ENCODE measurements at places on chromosomes 7 and 10.
A peak's percentile ranks its signal among the peaks of the same experiment; 100 is the strongest.

DNA sequence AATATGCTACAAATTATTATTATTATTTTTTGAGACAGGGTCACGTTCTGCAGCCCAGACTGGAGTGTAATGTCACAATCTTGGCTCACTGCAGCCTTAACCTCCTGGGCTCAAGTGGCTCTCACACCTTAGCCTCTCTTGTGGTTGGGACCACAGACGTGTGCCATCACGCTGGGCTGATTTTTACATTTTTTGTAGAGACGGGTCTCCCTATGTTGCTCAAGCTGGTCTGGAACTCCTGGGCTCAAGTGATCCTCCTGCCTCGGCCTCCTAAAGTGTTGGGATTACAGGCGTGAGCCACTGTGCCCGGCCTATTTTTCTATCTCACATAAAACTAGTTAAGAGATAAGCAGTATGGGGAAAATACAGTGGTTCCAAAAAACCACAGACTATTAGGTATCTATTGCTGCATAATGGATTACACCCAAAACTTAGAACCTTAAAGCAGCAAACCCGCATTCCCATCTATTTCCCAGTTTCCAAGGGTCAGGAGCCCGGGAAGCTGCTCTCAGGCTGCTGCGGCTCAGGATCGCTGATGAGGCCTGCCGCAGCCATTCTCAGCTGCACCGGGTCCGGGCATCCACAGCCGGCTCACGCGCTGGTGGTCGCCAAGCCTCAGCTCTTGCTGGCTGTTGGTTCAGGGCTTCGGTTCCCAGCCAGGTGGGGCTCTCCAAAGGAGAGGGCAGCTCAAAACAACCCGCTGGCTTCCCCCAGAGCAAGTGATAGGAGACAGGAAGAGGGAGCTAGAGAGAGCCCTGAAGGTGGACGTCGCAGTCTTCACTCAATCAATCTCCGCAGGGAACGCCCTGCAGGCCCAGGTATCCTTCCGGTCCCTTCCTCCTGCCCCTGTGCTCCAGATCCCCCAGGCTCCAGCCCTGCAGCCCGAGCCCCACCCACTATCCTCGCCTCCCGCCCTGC is 128.2 kb downstream of the UBE2H start:
- no peak for DNase-seq

DNA sequence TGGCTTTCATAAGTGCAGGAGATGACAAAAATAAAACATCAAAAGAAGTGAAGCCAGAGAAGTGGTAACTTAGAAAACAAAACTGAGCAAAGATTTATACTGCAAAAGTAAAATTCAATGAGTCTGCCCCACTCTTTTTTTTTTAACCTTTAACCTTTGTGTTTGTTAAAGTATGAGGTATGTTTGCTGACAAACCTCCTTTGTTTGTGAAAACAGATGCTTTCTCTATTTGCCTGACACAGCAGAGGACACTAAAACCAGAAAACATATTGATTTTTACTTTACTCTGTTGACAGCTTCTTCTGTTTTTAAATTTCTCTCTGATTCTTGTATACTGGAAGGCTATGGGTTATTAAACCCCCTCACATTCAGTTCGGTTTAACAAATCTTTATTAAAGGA is 57.6 kb downstream of the SGMS1 start:
- no peak for DNase-seq

GRCh38 chr7:94643771-94644545 is 12.0 kb downstream of the SGCE start:
- no peak for DNase-seq

DNA sequence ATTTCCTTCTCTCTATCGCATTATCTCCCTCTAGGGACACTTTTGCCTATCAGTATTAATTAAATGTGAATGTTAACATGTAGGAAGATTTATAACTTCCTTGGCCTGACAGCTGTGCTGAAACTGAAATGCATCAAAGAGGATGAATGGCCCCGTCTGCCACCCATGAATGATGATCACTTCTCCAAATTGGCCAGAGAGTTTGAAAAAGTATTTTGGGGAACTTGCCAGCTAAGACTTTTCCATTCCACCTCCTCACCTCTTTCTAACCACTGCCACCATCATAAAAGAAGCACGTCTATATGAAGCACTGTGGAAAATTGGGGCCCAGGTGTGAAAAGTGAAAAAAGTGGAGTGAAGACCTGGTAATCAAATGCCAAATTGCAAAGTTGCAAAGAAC is 25.4 kb upstream of the ST8SIA6 start:
- no peak for DNase-seq

DNA sequence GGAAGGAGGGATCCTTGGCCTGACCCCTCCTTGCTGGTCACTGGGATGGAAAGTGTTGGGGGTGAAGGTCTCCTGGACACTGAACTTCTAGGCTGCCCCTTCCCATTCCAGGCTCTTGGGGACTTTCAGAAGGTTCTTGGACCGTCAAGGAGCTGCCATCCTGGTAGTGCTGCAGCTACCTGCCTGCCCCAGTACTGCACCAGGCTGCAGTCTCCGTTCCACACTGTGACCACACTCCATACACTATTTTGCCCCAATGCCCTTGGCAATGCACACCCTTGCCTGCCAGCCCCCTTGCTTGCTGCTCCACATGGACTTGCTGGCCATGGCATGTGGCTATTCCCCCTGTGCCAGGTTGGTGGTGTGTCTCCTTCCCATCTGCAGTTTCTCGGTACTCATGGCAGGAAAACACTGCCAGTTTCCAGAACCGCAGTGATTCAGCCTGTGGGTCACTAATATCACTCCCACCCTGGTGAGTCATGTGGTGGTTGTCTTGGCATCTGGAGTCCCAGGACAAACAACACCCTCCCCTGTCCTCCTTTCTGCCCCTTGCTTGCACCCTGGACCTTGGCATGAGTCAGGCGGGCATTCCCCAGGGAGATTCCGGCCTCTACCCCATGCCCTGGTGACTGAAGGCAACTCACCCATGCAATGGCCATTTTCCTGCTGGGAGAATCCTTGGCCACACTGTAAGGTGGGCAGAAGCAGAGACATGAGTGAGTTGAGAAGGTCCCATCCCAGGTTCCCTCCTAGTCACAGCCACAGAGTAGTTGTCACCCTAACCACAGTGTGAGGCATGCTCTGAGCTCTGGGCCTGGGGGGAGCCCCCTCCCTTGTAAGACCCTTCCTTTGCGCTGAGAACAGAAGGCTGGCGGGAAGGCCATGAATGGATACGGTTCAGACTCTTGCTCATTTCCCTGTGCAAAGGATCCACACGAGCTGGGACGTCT is 32.8 kb downstream of the GOLGA7B start:
- peak; percentile 97 for DNase-seq

GRCh38 chr10:104268405-104268712 is 625 bp upstream of the GSTO2 start:
- no peak for DNase-seq

DNA sequence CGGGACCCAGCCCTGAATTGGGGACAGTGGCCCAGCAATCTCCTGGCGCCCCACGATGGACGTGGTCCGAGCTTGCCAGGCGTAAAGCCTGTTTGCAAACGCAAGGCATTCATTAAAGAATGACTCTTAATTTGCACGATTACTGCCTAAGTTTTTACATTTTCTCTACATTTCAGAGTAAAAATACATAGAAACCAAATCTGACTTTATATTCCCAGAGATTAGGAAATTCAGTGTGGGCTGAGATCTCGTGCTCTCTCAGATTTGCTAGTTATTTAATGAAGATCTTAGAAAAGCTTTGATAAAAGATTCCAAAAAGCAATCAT is 337 bp upstream of the CCDC3 start:
- no peak for DNase-seq

DNA sequence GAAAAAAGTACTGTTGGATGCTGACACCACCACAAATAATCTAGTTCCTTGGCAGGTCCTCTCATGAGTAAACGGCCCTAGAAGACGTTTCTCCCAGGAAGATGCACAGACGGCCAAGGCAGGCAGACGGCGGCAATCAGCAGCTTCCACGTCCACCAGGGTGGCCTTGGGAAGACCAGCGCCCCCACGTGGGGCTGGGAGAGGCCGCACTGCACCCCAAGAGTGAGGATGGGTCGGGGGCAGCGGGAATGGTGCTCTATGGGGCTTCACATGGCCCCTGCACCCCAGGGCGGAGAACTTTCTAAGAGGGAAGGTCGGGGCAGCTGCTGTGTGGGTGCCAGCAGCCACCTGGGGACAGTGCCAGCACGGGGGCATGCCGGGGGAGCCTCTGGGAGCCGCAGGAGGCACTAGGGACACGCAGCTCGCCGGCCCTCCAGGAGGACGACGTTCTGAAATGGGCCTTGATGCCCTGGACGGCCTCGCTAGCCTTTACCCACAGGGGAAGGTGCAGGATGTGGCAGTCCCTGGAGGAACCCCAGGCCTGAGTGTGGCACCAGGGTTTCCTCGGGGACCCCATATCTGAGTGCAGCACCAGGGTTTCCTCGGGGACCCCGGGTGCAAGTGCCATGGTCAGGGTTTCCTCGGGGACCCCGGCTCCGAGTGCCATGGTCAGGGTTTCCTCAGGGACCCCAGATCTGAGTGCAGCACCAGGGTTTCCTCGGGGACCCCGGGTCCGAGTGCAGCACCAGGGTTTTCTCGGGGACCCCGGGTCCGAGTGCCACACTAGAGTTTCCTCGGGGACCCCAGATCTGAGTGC is 539.9 kb downstream of the DNAJB6 start:
- no peak for DNase-seq

DNA sequence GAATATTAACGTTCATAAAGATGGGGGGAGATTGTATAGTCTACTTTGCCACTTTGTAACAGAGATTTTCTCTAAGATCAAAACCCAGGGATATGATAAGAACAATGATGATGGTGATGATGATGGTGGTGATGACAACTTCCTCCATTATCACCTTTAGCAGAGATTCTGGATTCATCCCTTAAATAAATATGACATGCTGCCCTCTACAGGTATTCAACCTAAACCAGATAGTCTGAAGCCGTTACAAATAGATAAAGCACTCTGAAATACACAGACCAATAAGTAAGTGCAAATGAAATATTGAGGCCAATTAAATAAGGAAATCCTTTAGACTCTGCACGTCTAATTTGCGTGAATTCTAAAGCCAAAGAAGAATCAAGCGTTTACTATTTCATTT is 211.5 kb downstream of the CREB5 start:
- DNase-seq = no peak

- no peak for DNase-seq
Measured at GRCh38 chr10:668786-669485, 20.5 kb downstream of the DIP2C start.
